T-helper 17 cell (primary cell): ENCODE measurements at places on chromosomes 1 and 21.

DNA sequence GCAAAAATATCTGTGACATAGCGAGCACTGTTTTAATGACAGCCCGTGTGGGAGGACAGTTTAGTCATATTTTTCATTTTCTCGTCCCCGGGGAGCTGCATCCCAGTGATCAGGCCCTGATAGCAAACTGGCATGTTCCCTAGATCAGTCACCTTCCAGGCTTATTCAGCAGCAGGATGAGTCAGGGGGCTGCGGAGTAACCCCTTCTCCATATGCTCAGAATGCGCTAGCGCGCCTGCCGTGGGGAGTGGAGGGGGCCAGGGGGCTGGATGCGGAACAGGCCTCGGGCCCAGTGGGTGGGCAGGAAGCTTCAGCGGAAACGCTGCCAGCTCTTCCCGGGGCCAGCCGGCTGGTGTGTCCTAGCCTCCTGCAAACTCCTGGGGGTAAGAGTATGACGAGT is 94.0 kb downstream of the KCND3 start:
- DNase-seq = no peak

- DNase-seq = no peak
Measured at GRCh38 chr1:158028969-158029368, 35.5 kb downstream of the KIRREL1 start.

DNA sequence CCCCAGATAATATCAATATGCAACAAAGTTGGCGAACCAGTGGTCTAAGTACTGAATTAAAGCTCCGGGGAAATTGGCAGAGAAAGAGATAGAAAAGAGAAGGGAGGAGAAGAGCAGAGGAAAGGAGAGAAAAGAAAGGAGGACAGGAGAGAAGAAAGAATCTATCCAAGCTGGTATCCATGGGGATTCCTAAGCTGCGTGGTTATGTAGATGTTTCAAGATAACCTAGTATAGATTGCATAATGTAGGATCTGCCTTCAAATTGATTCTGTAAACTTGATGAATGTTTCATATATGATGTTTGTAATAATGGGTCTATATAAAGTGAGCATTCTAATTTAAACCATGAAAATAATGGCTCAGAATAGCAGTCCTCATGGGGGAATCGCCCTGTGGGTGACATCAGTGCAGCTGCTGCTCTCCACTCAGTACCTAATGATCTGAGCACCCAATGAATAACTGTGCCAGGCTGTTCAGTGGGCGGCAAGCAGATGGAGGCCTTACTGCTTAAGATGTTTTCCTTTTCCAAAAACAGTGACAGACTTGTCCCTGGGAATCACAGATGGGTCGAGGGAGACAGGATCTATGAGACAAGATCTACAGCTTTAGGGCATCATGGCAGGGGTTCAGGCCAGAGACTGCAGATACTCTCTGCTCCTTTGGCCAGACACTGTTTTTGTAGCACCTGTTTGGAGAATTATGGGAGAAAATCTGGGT is 78.0 kb downstream of the LAMC2 start:
- no peak for DNase-seq

DNA sequence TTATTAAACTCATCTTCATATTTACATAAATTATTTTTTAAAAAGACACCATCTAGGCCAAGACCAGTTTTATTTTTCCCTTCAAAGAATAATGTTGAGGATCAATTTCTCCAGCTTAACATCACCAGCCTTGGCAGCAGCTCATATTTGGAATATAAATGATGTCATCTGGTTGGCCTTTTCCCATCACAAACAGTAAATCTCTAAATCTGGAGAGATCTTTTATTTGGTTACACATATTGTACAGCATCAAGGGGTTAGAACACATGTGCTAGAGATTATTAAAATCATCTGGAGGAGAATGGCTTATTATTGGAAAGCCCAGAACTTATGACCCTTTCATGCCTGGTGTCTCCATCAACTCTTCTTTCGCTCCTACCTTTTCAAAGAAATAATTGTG is 508.8 kb downstream of the PLPP3 start:
- DNase-seq = no peak
